Left renal pelvis (tissue), 4 donors: ENCODE measurements at places on chromosomes 16 and 17. TPM values are rescaled to one million over a fixed set of nuclear protein-coding genes. Genes with fewer than 3 reads are reported as not detected.

- no peak for DNase-seq
Observed at GRCh38 chr16:84088695-84089395, 27.9 kb downstream of the MBTPS1 start.

The CAPNS2 gene
- polyA plus RNA-seq, result 0.24 TPM

The PALB2 gene
- 21.7 TPM for polyA plus RNA-seq

The ERN2 gene
- polyA plus RNA-seq, result 0.46 TPM

The ANKS4B gene
- polyA plus RNA-seq, result 4.8 TPM

The SOST gene
- 67.8 TPM for polyA plus RNA-seq

DNA sequence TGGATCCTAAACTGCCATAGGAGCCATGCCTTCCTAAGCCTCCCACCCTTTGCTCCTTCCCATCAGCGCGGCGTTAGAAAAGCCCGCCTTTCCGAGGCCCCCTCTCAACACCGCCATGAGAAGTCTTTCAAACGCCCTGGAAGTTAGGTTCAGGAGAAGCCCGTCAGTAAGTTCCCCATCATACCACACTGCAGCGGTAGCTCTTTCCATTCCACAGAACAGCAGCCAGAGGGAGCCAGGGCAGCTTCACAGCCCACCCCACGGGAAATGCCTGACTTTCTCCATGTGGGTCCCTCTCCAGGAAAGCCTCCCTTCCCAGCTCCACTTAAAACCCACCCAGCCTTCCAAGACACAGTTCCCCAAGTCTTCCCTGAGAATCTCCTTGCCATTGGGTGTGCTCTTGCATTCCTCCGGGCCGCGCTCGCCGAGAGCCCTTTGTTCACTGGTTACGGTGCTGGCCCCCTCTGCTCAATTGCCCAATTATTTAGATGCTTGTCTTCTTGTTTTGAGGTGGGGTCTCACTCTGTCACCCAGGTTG, 28.7 kb downstream of the KIAA0513 start:
- no peak for DNase-seq

- DNase-seq, result no peak
Observed at GRCh38 chr17:37062021-37062420, 113.3 kb downstream of the AATF start.

DNA sequence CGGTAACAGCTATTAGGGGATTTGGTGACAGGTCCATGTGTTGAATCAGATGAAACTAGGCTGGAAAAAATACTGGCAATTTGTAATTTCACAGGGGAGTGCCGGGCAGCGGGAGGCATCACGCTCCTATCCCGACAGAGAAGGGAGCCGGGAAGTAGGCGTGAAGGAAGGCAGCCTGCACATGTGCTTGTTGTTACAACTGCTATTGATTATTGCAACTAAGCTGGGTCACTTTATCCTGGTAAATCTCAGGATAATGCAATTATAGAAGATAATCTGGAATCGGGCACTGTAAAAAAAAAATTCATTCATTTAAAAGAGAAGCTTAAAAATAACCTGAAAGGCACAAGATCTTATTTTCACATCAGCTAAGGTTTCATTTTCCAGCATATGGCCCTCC, 180.6 kb downstream of the FOXL1 start:
- DNase-seq, result no peak

The CCDC200 gene
- 4.9 TPM for polyA plus RNA-seq

The LDHD gene
- polyA plus RNA-seq, result 1.0 TPM

The USP10 gene
- polyA plus RNA-seq, result 131 TPM
